ENCODE measurements at places on chromosomes 1 and 21.

DNA sequence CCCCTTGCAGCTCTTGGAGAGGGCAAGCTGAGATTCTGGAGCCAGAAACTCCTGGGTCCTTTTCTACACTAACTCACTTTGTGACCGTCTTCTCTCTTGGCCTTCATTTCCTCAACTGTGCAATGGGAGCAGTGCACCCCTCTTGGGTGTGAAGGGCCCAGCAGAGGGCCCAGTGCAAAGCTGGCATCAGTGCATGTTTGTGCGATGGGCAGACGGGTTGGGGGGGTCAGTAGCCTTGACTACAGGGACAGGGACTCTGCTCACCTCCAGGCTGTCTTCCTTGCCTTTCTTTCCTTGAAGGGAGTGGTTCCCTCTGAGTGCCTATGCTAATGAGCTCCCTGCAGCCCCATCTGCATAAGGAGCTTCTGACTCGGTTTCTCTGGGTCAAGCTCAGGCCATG lies 51.0 kb downstream of the EDN2 start:
- no peak for DNase-seq

- no peak for DNase-seq
These were observed 279.1 kb upstream of the ADGRL4 start for GRCh38 chr1:79285667-79286066.

GRCh38 chr1:229913489-229913888 lies 153.5 kb upstream of the GALNT2 start:
- no peak for DNase-seq

- DNase-seq = no peak
These were observed 39.0 kb downstream of the SETD4 start for GRCh38 chr21:36021251-36021837.

GRCh38 chr1:15730423-15730822 lies 5.6 kb upstream of the SLC25A34 start:
- no peak for DNase-seq

- DNase-seq = no peak
These were observed 28.9 kb upstream of the EDN2 start for GRCh38 chr1:41513383-41513735.

DNA sequence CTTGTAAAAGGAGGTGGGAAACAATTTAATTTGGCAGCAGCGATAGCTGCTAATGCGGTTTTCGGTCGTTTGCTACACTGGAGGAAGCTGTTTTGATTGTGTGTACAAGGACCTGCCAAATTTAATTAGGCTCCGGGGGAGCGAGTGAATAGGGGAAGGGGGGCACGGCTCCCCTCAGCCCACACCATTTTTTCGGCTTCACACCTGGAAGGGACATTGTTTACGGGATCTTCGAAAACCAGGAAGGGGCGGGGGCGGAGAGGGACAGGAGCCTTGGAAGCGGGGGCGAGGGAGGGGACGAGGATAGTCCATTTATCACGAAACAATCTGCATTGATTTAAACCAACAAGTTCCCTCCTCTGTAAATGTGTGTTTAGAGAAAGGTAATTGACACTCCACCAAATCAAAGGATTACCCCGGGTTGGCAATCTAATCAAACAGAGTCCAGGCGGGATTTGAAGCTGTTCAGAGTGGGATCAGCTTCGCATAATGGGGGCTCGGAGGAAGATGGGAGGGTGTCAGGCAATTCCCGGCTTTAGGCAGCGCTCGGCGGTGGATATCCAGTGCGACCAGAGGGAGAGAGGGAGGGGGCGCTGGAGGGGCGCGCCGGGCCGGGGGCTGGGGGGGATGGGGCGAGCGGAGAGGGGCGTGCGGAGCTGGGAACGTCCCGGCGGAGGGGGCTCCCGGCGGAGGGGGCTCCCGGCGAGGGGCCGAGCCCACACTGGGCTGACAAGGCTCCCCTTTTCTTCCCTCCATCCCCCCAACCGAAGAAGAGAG lies 9.8 kb downstream of the PAX7 start:
- DNase-seq = no peak

GRCh38 chr1:53620061-53620855 lies 118.7 kb downstream of the GLIS1 start:
- DNase-seq = no peak

- DNase-seq = no peak
These were observed 82.9 kb downstream of the FAM78B start for GRCh38 chr1:166083887-166084286.

- no peak for DNase-seq
These were observed 31.8 kb upstream of the JUN start for GRCh38 chr1:58815686-58816071.

DNA sequence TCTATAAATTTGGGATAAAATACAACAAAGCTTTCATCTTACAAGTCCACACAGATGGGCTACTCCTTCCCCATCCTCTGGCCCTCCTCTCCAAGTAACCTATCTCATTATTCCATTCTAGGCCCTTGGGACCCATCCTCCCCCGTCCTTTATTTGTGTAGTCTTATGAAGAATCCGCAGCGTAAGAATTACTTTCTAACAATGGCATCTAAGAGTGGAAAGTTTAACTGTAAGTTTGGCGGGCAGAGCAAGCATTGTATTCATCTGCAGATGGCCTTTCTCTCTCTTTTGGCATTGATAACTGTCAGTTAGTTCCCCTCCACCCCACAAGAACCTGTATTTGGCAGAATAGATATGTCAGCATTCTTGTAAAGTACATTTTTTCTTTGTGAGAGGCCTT lies 91.9 kb upstream of the TSPAN2 start:
- no peak for DNase-seq

DNA sequence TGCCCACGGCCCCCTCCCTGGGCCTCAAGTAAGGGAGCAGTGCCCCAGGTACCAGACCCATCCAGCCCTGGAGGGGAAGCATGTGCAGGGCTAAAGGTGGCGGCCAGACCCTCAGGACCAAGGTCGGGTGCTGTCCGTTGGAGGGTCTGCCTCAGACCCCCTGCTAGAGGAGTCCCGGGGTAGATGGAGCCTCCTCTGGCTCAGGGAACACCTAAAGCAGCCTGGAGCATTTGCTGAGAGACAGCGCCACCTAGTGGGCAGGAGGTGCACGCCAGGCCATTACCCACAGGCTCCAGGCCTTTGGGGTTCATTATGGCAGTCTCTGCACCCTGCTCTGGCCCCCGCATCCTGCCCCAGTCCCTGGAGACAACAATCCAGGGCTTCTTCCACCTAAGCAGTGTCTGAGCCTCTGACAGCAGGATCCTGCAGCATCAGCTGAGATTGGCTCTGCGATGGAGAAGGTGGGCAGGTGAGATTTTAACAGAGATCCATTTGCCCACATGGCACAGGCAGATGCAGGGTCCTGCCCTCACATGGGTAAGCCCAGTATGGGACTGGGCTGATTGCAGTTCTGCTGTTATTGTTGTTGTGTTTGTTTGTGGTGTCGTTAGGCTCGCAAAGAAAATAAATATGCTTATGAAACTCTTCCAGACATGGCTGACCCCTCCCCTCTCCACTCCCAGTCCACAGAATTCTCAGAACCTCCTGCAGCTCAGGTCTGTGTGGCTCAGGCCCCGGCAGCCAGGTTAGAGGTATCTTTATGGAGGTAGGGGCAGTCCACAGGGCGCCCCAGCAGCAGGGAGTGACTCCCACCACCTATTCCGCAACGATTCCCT lies 42.4 kb downstream of the CTNNBIP1 start:
- peak; percentile 90 for DNase-seq

GRCh38 chr1:160344936-160345335 lies 1.8 kb downstream of the NCSTN start:
- no peak for DNase-seq

- DNase-seq = peak; percentile 41
These were observed 113.7 kb upstream of the SLC35F3 start for GRCh38 chr1:233790662-233791371.

DNA sequence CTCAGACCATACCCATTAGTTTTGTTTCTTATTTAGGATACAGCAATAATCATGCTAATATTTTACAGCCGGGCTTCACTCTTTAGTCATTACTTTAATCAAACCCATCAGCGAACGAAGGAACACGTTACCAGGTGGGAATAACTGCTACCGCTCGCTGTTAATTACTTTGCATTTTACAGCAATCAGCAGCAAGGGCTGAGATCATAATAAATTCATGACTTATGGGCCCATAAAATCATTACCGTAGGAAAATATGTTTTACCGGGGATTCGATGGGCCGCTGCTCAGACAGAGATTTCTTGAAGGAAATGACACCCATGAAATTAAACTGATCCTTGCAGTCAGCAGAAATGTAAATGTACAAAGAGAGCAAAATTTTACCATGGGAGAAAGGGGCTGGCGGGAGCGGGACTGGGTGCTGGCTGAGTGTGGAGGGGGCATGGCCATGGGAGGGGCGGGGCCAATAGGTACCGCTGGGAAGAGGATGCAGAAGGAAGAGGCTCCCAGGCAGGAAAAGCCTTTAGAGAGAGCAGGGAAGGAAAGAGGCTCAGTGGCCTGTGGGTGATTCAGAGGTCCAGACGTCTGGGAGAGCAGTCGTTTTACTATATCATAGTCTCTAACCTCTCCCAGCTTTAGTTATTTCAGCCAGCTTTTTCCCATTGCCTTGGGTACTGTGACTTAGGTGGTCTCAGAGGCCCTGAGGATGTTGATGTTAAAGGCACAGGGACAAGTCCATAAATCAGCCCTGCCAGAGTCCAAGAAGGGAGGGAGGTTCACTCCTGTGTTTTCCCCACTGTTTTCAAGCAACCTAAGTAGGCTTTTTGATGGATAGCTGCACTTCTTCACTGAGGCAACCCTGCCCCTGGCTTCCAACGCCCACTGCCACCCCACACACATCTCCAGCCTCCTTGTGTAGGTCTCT lies 258.9 kb downstream of the SEC16B start:
- DNase-seq = no peak

Measured in stimulated activated CD4-positive, alpha-beta T cell treated with anti-CD3 and anti-CD28 coated beads, Interleukin-4, amount 100 ng/mL, for 24 hours (primary cell).